ENCODE measurements at places on chromosomes 3 and 15. TPM values are rescaled to one million over a fixed set of nuclear protein-coding genes. Genes with fewer than 3 reads are reported as not detected.

- no peak for DNase-seq
Measured at GRCh38 chr15:67914028-67914427, 74.2 kb upstream of the RNU6-1 start.

DNA sequence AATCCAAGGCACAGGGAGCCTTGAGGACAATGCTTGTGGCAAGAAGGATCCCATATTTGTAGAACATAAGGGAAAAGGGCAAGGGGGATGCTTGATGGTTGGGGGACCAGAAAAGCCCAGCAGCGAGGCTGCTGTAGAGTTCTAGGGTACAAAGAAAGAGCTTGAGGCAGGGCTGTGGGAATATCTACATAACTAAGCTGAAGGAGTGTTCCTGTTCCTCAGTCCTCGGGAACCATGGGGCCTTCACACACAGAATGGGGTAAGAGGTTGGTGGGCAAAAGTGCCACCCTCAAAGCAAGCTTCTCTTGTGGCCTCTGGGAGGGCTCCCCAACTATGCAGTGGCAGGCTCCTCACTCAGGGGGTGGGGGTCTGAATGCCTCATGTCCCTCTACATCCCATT is 6.5 kb upstream of the FRMD4B start:
- DNase-seq: no peak

DNA sequence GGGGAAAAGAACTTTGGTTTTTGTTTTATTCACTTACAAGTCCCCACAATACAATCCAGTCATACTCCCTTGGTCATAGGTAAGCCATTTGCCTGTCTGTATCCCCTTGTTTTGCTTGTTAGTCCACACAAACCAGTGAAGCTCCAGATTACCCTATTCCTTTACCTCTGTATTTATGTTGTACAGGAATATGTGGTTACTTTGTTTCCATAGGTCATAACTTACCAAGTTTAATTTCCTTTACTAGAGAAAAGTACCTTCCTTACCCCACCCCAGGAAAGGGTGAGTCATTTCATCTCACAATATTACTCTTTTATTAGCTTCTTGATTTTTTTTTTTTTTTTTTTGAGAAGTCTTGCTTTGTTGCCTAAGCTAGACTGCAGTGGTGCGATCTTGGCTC is 113.4 kb upstream of the LRRFIP2 start:
- no peak for DNase-seq

GRCh38 chr3:78791753-78792152 is 976.0 kb downstream of the ROBO1 start:
- peak; percentile 70 for DNase-seq

Gene BCHE
- total RNA-seq: 107 TPM

Measured in SJCRH30 (cell line).